ENCODE measurements at places on chromosomes 1 and 21.

DNA sequence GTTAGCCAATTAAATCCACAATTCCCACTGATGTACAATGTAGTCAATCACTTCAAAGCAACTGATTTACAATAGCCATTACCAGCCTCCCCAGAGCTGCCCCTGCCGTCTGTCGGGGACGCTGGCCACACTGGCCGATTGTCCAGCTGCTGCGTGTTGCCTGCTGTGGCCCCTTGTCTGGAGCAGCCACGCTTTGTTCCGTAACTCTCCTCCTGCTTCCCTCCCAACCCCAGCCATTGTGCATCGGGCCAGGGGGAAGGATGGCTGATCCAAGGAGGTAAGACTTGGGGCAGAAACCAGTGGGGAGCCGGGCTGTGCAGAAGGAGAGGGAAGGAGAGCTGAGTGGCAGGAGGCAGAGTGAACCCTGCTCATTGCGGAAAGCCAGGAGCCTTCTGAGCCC lies 83.6 kb upstream of the LYST start:
- DNase-seq: no peak

- no peak for DNase-seq
Measured at GRCh38 chr1:54299037-54299436, 99.1 kb downstream of the MRPL37 start.

DNA sequence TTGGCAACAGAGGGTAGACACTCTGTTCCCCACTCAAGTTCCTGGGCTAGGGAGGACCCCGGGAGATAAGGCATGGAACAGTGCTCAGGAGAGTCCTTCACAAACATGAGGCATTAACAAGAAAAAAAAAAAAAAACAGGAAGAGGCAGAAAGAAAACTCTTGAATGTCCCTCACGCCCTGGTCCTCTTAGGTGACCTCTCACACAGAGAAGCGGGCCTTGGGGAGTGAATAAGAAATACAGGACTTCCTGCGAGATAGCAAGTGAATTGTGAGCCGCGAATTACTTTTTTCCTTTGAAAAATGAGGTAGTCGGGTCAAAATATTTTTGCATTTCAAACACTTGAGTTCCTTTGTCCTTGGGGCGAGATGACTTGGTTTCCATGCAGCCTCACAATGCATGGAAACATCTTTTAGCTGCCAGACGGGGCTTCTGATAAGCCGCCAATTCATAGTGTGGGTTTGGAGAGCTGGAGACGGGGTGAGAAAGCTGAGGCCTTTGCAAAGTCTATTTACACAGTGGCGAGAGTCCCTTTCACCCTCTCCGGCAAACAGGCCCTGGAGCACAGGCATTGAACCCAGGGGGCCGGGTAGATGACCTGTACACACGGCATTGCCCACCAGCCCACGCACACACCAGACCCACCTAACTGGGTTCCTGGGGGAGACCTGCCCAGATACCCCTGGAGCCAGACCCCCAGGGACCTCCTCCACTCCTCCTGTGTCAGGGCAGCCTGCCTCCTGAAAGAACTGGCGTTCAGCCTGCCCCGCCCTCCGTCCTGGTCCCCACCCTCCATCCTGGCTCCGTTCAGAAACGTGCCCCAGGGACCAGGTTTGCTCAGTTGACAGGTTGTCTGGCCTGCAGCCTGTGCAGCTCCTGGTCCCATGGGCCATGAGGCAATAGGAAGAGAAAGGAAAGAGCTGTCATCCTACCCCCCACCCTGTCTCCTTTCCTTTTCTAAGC lies 192.3 kb downstream of the PRDM16 start:
- DNase-seq: no peak

DNA sequence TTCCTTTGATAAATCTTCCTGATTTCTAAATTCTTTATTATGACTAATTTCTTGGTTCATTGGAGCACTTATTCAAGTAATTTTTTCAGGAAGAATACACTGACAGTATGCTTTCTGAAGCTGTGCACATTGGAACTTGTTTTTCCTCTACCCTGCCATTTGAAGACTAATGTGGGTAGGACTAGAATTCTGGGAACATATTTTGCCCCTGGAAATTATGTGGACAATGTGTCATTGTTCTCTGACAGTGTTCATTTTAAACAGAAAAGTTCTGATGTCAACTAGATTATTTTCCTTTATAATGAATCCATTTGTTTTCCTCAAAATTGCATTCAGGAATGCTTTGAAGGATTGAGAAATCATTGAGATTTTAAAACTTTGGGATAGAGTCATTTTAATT lies 34.8 kb upstream of the ST6GALNAC5 start:
- no peak for DNase-seq

GRCh38 chr1:192538407-192539296 lies 36.9 kb upstream of the RGS1 start:
- DNase-seq: no peak

GRCh38 chr1:153466908-153467307 lies 6.5 kb upstream of the S100A7 start:
- no peak for DNase-seq

DNA sequence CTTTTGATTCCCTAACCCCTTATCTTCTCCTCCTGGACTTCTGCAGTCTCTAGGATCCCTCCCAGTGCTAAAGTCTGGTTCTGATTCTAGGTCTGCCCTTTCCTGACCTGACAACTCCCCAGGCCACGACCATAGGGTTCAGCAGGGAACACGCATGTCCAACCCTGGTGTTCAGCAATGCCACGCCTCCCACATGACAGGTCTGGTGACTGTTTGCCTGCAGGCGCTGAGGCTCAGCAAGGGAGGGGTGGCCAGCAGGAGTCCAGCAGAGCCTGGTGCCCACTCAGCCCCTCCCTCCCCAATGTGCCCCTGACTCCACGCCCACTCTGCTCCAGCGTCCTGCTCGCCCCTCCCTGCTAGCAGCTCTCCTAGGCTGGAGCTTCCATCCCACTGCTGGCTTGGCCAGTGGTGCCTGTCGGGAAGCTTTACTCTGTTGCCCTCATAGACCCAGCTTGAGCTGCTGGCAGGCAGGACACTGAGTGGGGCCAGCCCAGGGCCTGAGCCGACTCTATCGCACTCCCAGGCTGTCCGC lies 17.3 kb downstream of the SLC9A1 start:
- no peak for DNase-seq

GRCh38 chr1:94677087-94677486 lies 135.5 kb upstream of the F3 start:
- no peak for DNase-seq

GRCh38 chr1:89590341-89591080 lies 42.4 kb upstream of the LRRC8C start:
- DNase-seq: no peak

- DNase-seq: no peak
Measured at GRCh38 chr1:98842241-98842640, 162.4 kb downstream of the PLPPR5 start.

GRCh38 chr1:118253053-118253915 lies 68.3 kb upstream of the SPAG17 start:
- DNase-seq: peak; percentile 78

- no peak for DNase-seq
Measured at GRCh38 chr21:33566514-33566913, 22.0 kb downstream of the DONSON start.

GRCh38 chr1:14282707-14283106 lies 315.8 kb upstream of the KAZN start:
- DNase-seq: no peak

DNA sequence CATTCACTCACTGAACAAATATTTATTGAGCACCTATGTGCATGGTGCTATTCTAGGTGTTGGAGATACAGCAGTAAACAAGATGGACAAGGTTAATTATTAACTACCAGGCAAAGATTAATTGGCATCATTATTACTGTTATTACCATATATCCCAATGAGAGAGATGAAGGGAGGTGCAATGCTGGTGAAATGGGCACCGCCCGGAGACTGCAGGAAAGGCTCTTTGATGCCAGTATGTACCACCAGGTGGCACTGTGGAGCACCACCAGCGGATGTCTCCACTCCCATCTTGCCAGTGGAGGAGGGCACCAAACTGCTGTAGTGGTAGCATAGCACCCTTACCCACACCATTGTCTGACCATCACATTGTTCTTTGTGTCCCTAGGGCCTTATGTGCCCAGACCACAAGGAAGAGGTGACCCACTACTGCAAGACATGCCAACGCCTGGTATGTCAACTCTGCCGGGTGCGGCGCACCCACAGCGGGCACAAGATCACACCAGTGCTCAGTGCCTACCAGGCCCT lies 3.0 kb downstream of the TRIM46 start:
- peak; percentile 89 for DNase-seq

DNA sequence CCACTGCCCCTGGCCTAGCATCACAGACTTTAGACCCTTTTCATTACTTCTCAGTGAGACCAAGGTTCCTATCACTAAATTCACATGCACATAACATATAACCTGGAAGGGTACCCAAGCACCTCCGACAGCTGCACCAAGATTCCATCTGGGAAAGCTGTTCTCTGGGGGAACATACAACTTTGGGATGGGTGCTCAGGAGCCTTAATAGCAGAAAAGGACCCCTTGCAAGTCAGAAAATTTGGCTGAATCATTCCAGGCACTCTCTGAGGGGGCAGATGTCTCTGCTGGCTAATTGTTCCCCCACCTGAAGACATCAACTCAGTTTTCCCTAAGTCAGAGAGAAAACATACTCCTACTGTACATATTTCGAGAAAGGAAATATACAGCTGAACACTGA lies 41.3 kb upstream of the PSEN2 start:
- DNase-seq: no peak

DNA sequence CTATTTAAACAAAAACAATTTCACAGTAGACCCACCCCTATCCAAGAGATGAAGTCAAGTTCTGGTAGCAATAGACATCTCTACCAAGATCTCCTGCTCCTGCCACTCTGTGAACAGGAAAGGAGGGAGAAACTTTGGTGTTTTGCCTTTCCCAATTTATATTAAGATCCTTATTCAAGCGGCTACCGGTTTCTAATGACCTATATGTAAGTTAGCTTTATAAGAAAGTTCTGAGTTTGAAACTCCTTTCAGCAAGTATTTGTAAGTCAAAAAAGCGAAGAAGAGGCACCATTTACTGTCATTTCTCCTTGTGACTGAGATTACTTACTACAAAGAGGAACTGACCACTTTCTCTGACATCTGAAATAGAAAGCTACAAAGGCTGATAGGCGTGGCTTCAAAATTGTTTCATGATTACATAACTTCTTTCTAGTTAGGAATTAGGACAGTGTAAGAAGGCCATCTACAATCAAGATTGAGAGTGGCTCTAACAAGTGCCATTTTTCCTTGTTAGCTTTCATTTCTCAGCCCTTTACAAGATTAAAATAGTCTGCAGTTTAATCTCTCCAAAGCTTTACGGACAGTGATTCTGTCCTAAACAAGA lies at the start of gene MNDA:
TSS of gene MNDA (plus strand) at position 448 of the 604 bp plus-strand sequence. CDS start 10,803 bp downstream, outside the sequence.
- no peak for DNase-seq

GRCh38 chr1:211378844-211379243 lies 52.2 kb downstream of the TRAF5 start:
- DNase-seq: no peak

- DNase-seq: no peak
Measured at GRCh38 chr21:39874759-39875158, 7.5 kb downstream of the PCP4 start.

DNA sequence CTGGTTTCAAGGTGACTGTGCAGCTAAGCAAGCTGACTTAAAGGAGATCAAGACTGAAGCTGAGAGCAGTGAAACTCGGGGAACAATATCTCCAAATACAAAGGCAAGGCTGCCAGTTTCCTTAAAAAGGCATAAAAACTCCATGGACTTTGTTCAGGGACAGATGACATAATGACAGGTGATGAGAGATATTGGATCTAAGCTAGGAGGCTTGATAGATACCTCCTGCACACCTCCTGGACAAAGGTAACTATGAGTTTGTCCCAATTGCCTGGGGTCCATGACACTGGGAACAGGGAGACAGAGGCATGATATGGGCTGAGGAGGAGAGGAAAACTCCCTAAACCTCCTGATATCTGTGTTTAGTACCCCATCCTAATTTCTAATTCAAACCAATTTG lies 55.2 kb downstream of the PRKAB2 start:
- no peak for DNase-seq

- DNase-seq: no peak
Measured at GRCh38 chr1:10456661-10457060, 6.8 kb downstream of the CORT start.

GRCh38 chr1:228905701-228906101 lies 170.4 kb downstream of the RHOU start:
- no peak for DNase-seq

DNA sequence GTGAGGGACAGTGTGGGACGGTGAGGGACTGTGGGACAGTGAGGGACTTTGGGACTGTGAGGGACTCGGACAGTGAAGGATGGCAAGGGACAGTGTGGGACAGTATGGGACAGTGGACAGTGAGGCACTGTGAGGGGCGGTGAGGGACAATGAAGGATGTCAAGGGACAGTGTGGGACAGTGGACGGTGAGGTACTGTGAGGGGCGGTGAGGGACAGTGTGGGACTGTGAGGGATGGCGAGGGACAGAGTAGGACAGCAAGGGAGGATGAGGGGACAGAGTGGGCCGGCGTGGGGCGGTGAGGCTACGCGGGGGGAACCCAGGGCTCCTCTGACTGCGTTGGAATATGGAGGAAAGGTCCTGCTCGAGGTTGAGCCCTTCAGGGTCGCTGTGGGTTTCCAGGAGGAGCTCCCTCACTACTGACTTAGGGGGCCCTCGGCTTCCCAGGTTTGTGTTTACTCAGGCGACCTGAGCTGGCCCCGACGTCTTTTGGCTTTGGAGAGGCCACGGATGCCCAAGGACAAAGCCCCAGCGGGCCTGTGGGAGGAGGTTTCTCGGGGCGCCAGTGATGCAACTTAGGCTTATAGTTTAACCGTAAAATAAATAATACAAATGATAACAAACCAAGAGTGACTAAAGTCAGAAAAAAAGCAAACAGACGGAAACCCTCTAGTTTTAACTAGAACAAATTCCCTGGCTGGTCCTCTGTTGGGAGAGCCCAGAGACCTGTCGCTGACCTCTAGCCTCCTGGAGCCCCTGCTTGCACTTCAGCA lies 1.1 kb upstream of the ERRFI1 start:
- no peak for DNase-seq

DNA sequence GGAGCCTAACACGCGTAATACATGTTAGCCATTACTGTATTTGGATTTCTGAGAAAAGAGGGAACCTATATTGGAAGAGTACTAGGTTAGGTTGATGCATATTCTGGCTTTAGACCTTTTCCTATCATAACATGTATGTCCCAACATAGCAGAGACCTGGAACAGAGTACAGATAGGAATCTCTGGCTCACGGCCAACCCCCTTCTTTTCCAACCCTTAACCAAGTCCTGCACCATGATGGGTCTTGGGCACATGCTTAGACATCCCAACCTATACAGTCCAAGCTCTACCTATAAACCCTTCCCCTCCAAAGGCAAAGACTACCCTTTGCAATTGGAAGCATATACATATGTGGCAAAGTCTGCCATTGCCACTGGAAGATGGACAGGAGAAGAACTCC lies 227.9 kb downstream of the TM2D1 start:
- DNase-seq: no peak

DNA sequence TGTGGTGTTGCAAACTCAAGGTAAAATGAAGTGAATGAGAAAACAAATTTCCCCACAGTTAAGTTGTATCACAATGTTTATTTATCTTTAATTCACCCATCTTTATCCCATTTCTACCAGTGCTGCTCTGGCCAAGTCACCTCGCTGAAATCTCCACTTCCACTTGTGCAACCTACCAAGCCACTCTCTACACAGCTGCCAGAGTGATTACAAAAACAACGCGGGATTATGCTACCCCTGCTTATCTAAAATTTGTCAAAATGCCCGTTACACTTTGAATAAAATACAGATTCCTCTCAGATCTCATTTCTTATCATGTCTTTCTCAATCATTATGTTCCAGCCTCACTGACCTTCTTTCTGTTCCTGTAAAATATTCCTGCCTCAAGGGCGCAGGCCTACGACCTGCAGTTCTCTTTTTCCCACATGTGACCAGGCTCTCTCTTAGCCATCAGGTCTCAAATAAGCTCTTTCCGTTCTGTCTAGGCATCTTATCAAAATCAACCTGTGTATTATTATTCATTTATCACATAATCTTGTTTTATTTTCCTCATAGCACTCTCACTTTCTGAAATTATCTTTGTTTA lies 95.6 kb downstream of the NTMT2 start:
- no peak for DNase-seq
